ENCODE measurements at places on chromosomes 2 and 18.

- DNase-seq: peak; percentile 34
Measured at GRCh38 chr2:84866122-84866521, 14.8 kb downstream of the TRABD2A start.

DNA sequence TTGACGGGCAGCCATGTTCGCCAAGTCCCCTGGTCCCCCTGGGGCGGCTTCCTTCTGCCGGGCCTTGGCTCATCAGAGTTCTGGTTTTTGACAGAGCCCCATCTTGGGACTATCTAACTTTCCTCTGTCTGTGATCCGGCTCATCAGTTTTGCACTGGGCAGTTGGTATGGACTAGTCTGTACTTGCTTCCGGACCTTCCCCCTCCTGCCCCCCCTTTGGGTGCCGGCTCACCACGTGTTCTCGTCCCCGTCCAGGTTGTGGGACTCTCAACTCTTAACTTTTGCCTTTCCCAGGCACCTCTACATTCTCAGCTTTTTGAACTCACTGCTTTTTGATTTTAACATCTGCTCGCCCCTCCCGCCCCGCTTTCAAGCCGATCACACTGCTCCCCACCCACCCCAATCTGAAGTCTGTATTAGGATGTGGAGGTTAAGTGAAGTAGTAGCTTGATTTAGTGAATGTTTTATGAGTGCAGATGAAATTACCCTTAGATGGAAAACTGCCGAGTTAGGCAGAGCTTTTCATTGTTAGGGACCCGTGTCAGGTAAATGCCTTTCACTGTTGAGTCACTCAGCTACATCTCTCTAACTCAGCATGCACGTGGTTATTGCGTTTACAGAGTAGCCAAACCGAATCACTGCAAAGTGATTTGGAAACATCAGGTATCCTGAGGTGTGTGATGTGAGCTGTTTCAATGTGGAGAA lies 874 bp downstream of the WDR43 start:
- DNase-seq: no peak

- peak; percentile 4 for DNase-seq
Measured at GRCh38 chr18:69358212-69358895, 42.3 kb upstream of the DOK6 start.

GRCh38 chr2:239156516-239157265 lies 244.1 kb downstream of the HDAC4 start:
- no peak for DNase-seq

DNA sequence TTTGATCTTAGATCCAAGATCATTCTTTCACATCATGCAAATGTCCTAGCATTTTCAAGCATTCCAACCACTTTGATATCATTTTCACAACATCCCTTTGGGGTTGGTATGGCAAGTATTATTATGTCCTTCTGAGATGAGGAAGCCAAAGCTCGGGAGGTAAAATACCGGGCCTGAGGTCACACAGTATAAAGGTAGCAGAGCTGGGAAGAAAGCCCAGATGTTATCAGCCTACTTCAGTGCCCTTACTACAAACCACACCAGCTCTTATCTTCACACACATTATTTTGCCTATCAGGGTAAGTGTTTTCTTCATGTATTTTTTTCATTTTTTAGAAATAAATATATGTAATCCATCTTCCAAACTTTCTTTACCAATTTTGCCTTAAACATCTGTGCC lies 4.2 kb upstream of the B4GALT6 start:
- DNase-seq: no peak

- no peak for DNase-seq
Measured at GRCh38 chr2:120398051-120398995, 52.4 kb downstream of the INHBB start.

DNA sequence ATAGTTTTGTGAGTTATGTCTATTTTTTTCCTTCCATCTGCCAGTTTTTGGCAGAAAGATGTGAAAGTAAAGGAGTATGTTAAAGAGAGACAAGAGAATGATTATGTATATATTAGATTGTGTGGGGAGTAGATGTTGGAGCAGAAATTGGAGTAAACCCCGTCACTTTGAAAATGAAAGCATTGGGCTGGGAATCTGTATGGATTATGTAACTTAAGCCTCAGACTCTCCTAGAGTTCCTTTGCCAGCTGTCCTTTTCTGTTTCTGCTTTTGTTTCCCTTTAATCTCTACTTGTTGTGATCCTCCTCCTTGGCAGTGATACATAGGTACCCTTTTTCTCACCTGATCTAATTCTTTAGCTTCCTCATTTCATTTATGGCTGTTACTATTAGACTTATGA lies 19.2 kb downstream of the CCDC138 start:
- peak; percentile 17 for DNase-seq

GRCh38 chr2:88692187-88692586 lies 714 bp downstream of the RPIA start:
- DNase-seq: peak; percentile 23

GRCh38 chr2:197515315-197515738 lies 539 bp upstream of the MOB4 start:
- DNase-seq: peak; percentile 47

GRCh38 chr2:69083235-69083748 lies 70.3 kb downstream of the ANTXR1 start:
- DNase-seq: peak; percentile 83

- no peak for DNase-seq
Measured at GRCh38 chr2:220366765-220367164, 739.3 kb downstream of the SLC4A3 start.

DNA sequence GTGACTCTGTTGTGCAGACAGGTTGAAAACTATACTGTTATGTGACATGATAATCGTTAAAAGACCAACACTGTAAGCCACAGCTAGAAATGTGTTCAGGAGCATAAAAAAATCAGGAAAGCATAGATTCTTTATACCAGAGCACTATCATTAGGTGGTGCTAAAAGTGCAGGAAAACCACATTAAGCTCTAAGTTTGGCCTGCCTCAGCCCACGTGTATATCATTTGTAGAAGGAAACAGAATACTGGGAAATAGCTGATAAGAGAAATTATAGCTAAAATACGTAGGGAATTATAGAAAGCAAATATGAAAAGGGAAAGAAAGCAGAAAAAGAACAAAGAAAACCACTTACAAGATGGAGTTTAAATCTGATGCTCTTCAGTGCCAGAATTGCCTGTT lies 26.5 kb upstream of the C2orf74 start:
- DNase-seq: peak; percentile 61

- DNase-seq: no peak
Measured at GRCh38 chr2:52844701-52845423, 922.7 kb upstream of the CHAC2 start.

- DNase-seq: no peak
Measured at GRCh38 chr18:45253056-45253565, 362.2 kb upstream of the SLC14A2 start.

GRCh38 chr2:20487392-20488174 lies 40.7 kb downstream of the RHOB start:
- no peak for DNase-seq

- DNase-seq: no peak
Measured at GRCh38 chr2:72524071-72524470, 301.8 kb downstream of the EXOC6B start.

- no peak for DNase-seq
Measured at GRCh38 chr2:61353909-61354308, 117.0 kb downstream of the USP34 start.

- no peak for DNase-seq
Measured at GRCh38 chr2:207251573-207252192, 85.9 kb upstream of the KLF7 start.

- DNase-seq: no peak
Measured at GRCh38 chr18:71136487-71136886, 847.6 kb downstream of the SOCS6 start.

DNA sequence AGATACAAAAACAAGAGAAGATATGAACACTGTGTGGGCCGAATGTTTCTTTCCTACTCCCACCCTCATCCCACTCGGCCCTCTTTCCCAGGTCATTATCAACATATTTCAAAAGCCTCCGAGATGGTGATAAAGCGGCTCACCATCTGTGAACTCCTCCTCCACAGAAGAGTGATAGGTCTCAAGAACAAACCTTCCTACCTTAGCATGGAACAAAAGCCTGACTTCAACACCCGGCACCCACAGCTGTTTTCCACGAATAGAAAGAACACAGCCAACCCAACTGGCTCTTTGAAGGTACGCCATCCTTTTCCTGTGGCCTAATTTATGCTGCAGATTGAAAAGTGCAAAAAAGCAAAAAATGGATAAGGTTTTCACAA lies 28.8 kb downstream of the BCL2 start:
- DNase-seq: no peak

- DNase-seq: no peak
Measured at GRCh38 chr2:134715932-134716643, 2.7 kb downstream of the TMEM163 start.

GRCh38 chr2:48104418-48104817 lies 198.1 kb upstream of the FBXO11 start:
- DNase-seq: no peak

- DNase-seq: peak; percentile 5
Measured at GRCh38 chr2:75277111-75277510, 77.8 kb upstream of the TACR1 start.

GRCh38 chr18:32366586-32367538 lies 103.8 kb downstream of the GAREM1 start:
- peak; percentile 35 for DNase-seq

DNA sequence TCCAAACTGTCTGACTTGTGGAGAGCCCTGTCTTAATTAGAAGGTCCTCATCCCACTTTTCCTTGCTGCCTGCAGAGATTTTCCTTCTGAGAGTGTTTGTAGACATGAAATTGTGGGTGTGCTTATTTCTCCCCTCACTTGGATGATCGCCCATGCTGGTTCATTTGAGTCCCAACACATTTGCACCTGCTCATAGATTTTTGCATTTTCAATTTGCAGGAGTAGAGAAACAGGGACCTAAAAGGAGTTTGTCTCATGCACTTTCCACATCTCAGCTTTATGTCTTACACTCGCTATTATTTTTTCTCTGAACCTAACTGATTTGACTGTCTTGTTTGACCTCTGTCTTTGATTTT lies 33.2 kb upstream of the FHL2 start:
- no peak for DNase-seq

DNA sequence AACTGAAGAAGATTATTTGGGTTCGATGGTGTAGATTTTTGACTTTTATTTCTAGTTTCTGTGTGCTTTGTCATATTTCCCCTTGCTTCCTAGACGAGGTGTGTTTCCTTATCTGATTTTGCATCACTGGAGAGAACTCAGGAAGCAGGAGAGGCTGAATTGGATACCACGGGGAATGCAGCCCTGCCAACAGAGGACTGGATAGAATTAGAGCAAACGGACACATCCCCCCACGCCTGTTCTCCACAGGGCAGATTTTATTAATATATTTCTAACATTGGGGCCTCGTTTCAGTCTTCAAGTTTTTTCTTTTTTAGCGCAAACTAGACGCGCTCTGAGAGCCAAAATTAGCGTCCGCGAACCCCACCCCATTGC lies 678 bp upstream of the VAPA start:
- no peak for DNase-seq

GRCh38 chr2:7007488-7007845 lies 90.3 kb downstream of the RNF144A start:
- DNase-seq: no peak

DNA sequence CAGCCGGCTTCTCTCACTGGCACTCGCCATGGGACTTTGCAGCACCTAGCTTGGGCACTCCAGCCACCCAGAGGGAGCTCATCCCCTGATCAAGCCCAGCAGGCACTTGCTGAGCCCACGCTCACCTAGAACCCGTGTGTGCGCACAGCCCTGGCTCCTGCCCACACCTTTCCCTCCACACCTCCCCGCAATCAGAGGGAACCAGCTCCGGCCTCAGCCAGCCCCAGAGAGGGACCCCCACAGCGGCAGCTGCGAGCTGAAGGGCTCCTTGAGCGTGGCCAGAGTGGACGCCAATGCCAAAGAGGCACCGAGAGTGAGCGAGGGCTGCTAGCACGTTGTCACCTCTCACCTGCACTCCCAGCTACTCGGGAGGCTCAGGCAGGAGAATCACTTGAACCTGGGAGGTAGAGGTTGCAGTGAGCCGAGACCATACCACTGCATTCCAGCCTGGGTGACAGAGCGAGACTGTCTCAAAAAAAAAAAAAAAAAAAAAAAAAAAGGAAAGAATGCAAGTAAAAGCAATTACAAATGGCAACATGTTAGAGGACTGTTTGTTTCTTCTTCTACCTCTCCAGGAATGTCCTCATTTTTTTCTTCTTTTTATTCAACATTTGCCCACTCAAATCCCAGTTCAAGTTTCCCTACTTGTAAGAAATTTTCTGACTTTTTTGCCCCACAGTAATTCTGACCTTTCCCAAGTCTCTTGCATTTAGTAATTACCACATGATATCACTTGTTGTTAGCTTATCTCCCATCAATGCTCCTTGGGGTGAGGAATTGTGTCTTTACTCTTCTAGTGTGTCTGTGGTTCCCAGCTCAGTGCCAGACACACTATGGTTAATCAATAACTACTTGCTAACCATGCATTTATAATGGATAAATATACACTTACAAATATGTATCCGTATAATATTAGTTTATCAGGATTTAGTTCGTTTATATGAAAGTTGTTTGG lies 40.6 kb upstream of the ST3GAL5 start:
- DNase-seq: no peak

GRCh38 chr2:236156095-236156859 lies 11.9 kb downstream of the GBX2 start:
- DNase-seq: no peak

- DNase-seq: no peak
Measured at GRCh38 chr2:242063850-242064249, 194.3 kb downstream of the RTP5 start.

DNA sequence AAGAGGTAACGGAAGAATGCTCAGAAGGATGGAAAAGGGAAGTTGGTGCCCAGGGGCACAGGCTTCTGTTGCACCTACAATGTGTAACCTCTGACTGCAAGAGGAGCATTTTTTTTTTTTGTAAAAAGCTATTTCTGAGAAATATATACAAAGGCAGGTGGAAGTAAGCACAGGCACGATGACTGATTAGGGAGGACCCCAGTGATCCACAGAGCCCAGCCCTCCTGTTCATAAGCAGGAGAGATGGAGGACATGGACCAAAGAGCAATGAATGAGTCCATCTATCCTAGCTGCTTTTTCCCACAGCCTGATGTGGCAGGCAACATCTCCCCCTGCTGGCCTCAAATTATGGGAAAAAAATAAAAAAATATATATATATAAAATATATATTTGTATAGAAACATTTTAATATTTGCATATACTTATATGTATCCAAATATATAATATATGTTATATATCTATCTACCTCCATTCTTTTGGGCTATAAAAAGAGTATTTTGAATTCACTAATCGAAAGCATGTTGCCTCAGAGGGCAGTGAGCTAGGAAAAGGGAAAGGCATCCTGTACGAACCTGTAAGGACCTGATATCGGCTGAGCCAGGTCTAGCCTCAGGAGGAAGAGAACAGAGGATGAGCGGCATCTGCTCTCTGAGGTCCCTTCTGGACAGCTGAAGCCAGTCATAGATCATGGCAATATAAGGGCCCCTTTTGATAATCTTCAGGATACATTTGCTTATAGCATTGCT lies 166.0 kb upstream of the STK17B start:
- DNase-seq: peak; percentile 55

GRCh38 chr2:86015006-86015405 lies 90.7 kb downstream of the POLR1A start:
- no peak for DNase-seq

All from fibroblast of villous mesenchyme (primary cell).